Thoracic aorta (tissue), 2 donors: ENCODE measurements at places on chromosomes 16 and 17. TPM values are rescaled to one million over a fixed set of nuclear protein-coding genes. Genes with fewer than 3 reads are reported as not detected.

GRCh38 chr17:79674506-79675412, 56.0 kb upstream of the ENPP7 start:
- H3K27ac ChIP-seq = no peak overlapping the region
- no peaks in the 10 kb centered on the region for H3K4me1 ChIP-seq
- DNase-seq = no peak

DNA sequence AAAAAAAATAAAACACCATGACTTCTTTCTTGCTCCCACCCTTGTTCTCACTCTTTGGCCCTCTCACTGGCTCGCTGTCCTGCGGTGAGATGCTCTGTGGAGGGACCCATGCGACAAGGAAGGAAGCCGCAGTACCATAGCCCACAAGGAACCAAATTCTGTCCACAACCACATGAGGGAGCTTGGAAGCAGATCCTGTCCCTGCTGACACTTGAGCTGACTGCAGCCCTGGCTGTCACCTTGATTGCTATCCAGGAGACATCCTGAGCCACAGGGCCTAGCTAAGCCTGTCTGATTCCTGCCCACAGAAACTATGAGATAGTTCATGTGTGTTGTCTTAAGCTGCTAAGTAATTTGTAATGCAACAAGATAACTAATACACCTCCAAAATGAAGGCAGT, 4.8 kb upstream of the MT2A start:
- no peaks in the 10 kb centered on the region for H3K36me3 ChIP-seq
- peaks cover 14% of the 10 kb centered on the region for H3K4me1 ChIP-seq
- DNase-seq = no peak
- no peak overlapping the region for H3K27ac ChIP-seq

Gene KRTAP1-5
- total RNA-seq = not detected

Gene MBTD1
- total RNA-seq = 6.9 TPM

Gene CRYBA1
- total RNA-seq = not detected
